Stimulated activated CD8-positive, alpha-beta memory T cell treated with anti-CD3 and anti-CD28 coated beads, Interleukin-2, amount 100 ng/mL, for 1 hour (primary cell): ENCODE measurements at places on chromosomes 1 and 21.

GRCh38 chr1:41452704-41453290, 31.7 kb downstream of the EDN2 start:
- DNase-seq: no peak

DNA sequence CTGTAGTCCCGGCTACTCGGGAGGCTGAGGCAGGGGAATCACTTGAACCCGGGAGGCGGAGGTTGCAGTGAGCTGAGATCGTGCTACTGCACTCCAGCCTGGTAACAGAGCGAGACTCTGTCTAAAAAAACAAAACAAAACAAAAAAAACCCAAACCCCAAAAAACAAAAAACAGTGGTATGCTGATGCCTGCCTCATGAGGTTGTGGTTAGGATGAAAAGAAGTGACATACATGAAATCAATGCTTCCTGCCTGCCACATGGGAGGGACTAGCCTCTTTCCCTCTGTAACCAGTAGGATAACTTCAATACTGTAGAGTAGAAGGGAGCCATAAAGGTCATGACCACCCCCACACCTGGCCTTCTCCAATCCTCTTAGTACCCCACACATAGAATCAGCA, 55.2 kb downstream of the TENT5C start:
- no peak for DNase-seq

DNA sequence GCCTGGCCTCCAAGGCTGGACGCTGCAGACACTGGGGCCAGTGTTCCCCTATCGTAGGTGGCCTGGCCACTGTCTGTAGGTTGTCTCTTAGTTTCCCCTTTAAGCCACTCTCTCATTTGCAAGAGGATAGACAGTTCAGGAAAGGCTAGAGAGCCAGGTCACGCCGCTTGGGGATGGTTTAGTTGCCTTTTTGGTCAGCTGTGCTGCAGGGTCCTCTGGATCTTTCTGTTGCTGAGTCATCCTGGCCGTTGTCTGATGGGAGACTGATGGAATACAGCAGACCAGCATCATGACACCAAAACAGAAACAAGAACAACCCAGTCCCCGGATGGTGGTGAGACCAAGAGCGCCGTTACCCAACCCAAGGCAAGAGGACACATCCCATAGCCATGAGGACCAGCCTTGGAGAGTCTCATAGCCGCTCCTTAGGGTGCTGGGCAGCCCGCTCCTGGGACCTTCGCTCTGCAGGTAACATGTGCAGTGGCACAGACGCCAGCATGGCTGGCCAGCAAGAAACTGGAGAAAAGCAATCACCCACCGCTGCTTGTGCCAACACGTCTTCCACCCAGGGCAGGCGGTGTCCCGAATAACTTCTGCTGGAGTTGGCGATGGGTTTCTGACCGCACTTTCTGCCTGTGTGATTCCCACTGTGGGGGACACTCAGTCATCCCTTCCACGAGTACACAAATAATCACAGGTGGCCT, 79.1 kb upstream of the COL6A1 start:
- DNase-seq: no peak

DNA sequence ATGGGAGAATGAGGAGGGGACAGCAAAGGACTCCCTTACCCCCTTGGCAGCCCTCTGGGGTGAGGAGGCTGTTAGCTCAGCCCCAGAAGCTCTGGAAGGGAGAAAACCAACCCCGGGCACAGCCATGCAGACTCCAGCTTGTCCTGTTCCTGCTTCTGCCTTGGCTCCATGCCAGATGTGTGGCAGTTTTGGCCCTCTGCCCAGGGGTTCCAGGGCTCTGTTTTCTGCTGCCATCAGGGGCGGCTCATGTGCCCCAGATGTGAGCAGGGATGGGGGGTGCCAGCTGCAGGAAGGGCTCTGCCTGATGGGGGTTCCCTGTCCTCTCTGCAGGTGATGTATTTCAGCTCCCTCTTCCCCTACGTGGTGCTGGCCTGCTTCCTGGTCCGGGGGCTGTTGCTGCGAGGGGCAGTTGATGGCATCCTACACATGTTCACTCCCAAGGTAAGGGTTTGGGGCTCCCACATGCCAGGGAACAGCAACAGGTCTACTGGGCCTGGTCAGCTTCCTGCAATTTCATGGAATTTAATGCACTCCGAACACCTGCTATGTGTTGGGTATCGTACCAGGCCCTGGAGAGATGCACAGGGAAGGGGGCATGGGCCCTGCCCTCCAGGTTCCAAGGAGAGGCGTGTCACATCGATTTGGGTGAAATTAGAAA, 26.1 kb downstream of the SLC6A17 start:
- DNase-seq: no peak

- DNase-seq: no peak
Measured at GRCh38 chr1:160219062-160219929, 14.1 kb downstream of the PEA15 start.

DNA sequence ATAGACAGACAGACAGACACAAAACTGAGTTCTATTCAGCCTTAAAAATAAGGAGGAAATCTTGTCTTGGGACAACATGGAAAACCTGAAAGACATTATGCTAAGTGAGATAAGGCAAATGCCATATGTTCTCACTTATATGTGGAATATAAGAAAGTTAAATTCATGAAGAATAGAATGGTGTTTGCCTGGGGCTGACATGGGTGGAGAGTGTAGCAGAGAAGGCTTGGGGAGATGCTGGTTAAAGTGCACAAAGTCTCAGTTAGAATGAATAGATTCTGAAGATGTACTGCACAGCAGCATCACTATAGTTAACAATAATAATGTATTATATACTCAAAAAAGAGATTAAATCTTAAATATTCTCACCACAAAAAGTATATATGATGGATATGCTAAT, 355.5 kb downstream of the LRRIQ3 start:
- DNase-seq: no peak

DNA sequence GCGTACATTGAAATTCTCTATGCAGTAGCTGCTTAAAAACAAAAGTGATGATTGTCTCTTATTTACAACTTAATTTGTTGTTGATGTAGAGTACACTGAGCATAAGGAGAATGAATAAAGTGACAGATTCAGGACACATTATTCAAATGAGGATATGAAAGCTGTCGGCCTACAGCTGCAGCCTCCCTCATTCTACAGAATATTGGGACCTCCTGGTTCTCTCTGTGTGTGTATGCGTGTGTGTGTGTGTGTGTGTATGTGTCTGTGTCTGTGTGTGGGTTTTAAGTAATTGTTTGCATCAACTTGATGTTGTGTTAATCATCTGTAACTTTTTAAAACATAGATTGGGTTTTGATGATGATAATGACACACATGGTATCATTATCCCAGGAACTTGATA, 17.9 kb downstream of the PROX1 start:
- no peak for DNase-seq

GRCh38 chr1:62396871-62397270, 40.0 kb upstream of the USP1 start:
- DNase-seq: no peak
